ENCODE measurements at places on chromosomes 7 and 10.
A peak's percentile ranks its signal among the peaks of the same experiment; 100 is the strongest.

DNA sequence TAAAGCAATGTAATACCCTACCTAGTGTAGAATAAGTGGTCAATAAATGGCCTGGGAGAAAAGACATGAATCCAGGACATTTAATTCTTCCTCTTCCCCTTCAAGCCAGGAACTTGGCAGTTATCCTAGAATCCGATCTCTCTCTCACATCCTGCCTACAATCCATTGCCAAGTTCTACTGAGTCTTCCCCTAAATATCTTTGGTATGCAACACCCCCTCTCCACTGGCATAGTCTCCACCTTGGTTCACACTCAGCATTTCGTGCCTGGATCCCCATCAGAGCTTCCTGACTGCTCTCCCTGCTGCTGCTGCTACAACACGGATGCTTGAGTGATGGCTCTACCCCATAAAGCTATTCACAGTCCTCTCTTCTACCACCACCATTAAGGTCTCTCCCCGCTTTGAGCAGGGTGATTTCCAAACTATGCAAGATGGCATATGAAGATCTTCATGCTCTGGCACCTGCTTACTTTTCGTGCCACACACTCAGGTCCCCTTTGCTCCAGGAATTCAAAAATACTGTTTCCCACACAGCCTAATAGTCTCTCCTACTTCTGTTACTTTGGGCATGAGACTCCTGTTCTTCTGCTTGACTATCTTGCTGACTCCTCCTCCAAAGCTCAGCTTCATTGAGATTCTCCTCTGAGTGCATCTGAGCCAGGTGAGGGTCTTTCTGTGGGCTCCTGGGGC is 4.8 kb downstream of the ANK3 start:
- DNase-seq = no peak

- DNase-seq = no peak
Observed at GRCh38 chr10:31034098-31034909, 2.6 kb upstream of the ZNF438 start.

GRCh38 chr7:37284805-37285231 is 163.8 kb downstream of the ELMO1 start:
- DNase-seq = peak; percentile 59

DNA sequence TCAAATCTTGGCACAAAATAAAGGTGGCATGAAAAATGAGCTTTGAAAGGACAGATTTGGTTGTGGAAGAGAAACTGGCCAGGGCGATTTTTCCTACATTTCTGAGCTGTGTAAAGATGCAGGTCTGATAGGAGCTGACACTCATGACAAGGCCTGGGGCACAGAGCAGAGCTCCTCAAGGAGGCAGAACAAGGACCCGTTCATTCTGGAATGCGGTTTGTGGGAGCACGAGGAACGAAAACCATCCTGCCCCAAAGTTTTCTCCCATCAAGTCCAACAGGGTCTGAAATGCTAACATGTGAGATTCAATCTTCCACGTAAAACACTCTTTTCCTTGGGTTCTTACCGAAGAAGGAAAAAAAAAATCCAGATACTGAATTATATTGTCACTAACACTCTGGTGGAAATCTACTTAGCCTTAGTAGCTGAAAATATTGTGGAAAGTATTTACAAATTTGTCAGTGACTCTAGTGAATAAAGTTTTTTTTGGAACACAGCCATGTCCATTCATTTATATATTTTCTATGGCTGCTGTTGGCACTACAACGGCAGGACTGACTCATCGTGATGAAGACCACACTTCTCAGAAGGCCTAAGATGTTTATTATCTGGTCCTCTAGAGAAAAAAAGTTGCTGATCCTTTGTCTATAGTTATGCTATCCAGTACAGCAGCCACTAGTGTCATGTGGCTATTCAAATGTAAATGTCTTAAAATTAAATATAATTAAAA is 215.7 kb downstream of the BAMBI start:
- DNase-seq = no peak

DNA sequence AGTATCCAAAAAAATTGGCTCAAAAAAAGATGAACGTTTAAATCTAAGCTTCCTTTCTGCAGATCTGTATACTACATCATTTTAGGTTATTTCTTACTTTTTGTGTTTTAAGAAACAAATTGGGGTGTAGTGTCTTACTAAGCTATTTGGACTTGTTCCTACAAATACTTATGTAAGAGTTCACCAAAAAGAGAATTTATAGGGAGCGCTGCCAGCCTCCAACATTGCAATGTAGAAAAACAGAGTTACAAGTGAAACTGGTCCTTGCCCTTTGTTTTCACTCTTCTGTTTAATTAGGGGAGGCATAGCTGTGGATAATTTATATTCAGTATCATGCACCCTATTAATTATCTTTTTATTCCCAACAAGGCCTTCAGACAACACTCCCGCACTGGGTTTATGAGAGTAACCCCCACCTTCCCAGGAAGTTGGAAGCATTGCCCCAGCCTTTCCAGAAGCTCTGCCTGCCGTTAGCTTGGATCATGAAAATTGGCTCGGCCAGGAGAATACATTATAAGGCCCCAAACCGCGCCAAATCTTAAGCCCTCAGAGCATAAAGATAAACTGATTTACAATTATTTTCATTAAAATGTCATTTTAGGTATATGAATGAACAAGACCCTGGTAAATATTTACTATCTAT is 261.8 kb upstream of the KLF6 start:
- no peak for DNase-seq

DNA sequence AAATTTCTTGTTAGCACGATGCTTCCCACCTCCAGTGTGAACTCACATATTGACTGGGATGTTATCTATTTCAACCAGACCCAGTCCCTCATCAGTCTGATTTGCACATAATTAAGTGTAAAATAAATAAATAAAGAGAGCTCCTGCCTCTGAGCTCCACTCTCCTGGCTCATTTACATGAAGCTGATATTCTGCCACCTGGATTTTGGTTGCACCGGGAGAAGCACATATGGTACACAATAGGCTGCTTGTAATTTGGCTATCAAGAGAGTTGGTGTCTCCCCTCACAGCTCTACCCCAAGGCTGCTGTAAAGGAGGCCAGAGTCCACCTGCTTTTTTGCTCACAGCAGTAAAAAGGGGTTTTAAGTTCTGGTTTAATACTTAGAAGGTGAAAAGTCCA is 610.5 kb downstream of the KCNMA1 start:
- DNase-seq = no peak

DNA sequence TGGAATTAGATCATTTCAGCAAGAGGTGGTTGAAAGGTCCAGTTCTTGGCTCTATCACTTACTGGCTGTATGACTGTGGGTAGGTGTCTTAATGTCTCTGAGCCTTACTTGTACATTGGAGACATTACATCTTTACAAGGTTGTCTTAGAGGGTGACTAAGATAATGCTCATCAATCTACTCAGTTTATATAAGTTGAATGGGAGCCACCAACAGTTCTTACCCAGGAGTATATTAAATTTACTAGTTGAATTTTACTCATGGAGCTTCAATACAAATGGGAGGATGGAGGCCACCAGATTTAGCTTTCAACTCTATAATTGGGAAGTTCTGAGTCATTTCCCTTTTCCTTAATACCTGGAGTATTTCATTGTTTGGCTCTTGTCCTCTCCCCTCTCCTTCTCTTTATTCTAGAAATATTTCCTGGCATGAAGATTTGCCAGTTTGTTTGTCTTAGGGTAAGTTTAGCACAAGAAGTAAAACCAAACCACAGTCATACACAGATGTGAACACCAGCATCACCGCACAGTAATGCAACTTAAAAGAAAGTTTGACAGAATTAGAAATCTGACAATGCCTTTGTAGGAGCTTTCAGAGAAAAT is 222.8 kb downstream of the LRMDA start:
- no peak for DNase-seq

- no peak for DNase-seq
Observed at GRCh38 chr7:104264285-104264684, 56.5 kb upstream of the ORC5 start.

- DNase-seq = no peak
Observed at GRCh38 chr10:58836991-58837575, 324.4 kb downstream of the BICC1 start.

- no peak for DNase-seq
Observed at GRCh38 chr7:150958597-150958996, 19.5 kb downstream of the KCNH2 start.

DNA sequence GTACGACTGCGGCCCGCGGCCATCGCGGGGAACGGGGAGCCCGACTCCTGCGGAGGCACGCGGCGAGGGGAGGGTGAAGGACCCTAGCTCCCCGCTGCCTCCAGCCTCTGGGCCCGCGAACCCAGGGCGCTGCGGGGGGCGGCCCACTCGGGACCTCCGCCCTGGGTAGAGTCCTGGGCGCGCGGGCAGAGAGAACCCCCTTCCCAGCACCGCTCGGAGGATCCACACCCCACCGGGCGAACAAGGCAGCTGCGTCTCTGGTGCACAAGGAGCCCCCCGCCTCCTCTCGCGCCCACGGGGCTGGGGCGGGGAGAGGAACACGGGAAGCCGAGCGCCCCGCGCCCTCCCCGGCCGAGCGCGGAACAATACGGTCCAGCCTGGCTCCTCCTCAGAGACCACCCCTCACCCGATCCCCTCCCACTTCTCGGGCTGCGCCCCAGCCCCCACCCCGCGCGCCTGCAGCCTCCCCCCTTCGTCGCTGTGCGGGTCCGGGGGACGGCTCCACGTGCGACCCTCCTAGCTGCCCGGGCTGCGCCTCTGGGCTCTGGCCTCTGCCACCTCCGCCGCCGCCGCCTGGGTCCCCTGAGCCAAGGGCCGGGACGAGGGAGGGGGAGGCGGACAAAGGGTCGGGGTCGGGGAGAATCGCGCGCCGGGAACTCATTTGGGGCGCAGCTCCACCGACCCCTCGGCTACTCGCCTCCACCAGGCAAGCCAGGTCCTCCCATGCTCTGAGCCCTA is at the start of gene WDR86:
Gene WDR86, minus strand, starts transcription at position 372 of the 738 bp plus-strand sequence. CDS start 449 bp downstream, outside the sequence.
- DNase-seq = peak; percentile 49

DNA sequence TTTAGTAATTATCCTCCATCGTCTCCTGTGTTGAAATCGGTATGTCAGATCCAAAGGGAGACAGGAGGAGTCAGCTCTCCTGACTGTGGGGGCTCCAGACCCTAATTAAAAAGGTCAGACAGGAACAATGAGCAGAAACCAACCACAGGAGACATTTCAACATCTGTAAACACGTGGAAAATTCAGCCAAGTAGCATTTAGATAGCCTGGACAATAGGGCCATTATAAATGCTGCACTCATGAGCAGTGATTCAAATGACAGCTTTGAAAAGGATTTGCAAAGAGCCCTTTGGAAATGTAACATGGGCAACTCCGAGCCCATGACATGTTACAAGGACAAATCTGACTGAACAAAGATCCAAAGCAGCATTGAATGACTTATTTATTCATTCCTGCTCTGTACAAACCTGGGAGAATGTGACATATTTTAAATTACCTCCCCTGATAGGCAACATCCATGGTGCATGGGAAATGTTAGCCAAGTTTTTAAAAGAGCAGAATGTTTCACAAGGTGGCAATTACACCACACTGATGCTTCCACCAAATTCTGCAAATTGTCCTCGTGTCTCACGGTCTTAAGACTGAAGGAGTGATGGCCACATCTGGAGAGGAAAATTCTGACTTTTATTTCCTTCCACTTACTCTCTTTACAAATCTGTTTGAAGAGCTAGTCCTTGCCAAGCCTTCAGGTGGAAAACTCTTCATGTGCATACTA is 113.3 kb upstream of the KMT2E start:
- no peak for DNase-seq

GRCh38 chr10:118692872-118693271 is 61.9 kb downstream of the CACUL1 start:
- DNase-seq = no peak

- DNase-seq = no peak
Observed at GRCh38 chr7:156529956-156530355, 110.6 kb upstream of the RNF32 start.

- no peak for DNase-seq
Observed at GRCh38 chr10:91893051-91893450, 16.2 kb downstream of the FGFBP3 start.

- DNase-seq = no peak
Observed at GRCh38 chr10:48926764-48927540, 12.7 kb downstream of the LRRC18 start.

DNA sequence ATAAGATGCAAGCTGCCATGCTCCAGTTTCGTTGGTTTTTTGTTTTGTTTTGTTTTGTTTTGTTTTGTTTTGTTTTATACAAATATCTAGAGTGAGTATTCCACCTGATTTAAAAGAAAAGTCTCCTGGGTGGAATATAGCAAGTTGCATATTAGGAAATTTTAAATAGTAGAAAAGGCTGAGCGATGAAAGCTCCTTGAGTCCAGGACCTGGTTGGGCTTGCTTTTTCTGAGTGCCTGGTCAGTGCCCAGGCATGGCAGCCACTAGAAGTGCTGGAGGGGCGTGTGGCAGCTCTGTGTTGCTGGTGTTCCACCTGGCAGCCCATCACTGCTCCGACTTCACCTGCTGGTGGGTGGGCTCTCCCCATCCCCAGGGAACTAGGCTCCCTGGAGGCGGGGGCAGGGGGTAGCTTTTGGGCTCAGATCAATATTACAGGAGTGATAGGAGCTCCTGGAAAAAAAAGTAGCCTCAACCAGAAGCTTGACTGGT is 8.0 kb downstream of the COL17A1 start:
- DNase-seq = no peak

DNA sequence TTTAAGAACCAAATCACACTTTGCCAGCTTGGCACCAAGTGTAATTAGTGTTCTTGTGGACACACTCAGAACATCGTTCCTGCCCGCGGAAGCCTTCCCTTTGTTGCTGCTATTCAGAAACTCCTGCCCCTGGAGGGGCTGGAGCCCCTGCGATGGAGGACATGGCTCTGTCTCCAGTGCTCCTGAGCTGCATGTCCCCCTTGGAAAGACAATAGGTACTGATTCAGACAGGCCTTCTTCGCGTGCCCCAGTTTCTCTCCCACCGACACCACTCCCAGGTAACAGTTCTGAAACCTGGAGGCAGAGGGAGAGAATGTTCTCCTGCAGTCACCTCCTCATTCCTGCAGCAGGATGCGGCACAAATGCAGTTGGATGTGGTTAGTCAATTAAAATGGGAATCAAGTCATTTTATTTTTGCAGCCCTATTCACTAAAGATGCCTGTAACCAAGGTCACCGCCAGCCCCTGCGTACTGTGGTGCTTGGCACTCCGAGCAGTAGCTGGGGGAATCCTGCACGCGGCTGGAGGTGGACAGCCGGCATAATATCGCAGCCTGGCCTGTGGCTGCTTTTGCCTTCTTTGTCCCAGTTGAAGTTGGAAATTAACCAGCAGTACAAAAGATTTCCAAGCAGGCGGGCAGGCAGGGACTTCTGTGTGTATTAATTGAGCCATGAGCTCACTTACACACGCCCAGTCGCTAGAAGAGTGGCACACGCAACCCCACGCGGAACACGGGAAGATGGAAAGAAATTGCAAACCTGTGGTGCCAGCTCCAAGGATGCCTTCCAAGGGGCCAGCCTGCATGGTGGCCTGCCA is 205.7 kb downstream of the EBF3 start:
- no peak for DNase-seq

All from activated T-cell treated with anti-CD3 and anti-CD28 coated beads, Interleukin-2, amount 50 U/mL, for 1 hour (primary cell).